ENCODE measurements at places on chromosomes 2 and 18.

- DNase-seq: peak; percentile 83
These were observed 10.5 kb downstream of the VIT start for GRCh38 chr2:36707050-36707449.

DNA sequence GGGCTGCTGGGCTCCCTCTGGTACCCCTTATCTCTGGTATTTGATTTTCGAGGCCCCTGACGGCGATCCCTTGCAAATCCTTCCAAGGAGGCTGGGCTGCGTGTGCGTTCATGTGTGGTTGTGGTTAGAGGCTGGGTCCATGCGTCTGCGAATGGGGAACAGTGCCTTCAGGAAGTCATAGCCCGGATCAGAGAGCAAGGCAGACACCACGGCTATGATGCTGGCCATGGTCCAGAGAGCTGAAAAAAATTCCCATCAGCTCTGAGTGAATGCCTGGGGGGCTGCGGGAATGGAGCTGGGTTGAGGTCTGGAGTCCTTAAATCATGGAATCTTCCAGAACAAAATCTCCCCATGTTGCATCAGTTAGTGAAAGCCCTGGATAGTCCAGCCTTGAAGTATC, 145.5 kb downstream of the ACKR3 start:
- DNase-seq: peak; percentile 22

- peak; percentile 41 for DNase-seq
These were observed 16.7 kb upstream of the STAT1 start for GRCh38 chr2:191030521-191031154.

GRCh38 chr2:128879161-128879560, 560.5 kb upstream of the HS6ST1 start:
- DNase-seq: no peak

DNA sequence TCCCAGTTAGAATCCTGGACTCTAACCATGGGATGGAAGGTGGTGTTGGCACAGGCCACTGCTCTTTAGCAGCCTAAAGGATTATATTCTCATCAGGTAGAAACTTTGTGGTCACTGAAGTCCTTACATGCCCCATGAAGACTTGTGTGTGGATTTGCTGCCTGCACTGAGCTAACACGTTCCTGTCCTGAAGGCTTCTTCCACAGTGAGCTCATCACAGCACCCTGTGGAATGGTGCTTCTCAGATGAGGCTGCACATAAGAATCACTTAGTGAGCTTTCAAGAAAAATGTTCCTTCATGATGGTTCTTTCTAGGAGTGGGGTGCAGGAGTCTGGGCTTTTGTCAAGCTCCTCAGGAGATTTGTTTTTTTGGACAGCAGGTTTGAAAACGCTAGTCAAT, 26.8 kb downstream of the STAMBP start:
- no peak for DNase-seq

DNA sequence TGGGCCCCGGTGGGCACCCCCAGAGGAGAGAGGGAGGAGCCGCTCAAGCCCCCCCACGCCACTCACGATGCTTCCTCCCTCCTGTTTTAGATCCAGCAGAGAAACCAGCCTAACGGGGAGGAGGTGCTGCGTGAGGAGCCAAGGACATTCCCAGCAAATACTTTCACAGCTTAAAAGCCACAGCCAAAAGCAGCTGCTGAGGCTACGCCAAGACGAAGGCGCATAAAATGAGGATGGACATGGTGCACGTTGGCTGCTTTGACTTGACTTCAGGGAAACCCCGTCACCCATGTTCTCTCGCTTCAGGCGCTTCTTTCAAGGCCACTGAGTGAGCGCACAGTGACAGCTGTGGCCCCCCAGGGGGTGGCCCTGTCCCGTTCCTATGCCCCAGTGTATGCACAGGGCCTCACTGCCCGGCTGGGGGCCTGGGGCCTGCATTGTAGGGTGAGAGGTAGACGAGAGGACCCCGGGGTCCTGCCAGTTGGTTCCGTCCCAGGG, 72.1 kb upstream of the PXDN start:
- DNase-seq: peak; percentile 84

DNA sequence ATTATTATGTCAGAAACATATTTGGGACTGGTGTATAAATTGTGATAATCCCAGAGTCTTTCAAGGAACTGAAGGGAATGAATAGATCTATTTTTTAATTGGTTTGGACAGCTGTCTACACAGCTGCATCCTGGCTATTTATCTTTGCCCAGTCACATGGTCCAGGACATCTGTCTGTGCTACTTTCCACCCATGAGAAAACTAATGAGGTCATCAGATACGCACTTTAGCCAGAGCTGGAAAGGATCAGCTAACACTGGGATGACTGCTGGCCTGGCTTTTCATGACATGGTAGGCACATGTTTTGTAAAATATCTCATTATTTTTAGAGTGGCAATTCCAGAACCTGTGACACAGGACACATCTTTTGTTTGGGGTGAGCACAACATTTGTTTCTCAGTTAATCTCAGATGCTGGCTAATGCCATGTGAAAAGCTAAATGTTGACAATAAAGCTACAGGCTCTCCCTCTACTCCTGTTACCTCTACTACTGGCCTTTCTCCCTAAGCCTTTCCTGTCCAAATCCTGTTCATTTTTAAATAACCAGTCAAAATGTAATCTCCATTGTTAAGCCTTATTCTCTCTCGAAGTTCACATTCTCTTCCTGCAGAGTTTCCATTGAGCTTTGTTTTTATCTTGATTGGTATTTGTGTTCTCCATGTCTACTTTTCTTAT, 500.7 kb downstream of the RIT2 start:
- no peak for DNase-seq

DNA sequence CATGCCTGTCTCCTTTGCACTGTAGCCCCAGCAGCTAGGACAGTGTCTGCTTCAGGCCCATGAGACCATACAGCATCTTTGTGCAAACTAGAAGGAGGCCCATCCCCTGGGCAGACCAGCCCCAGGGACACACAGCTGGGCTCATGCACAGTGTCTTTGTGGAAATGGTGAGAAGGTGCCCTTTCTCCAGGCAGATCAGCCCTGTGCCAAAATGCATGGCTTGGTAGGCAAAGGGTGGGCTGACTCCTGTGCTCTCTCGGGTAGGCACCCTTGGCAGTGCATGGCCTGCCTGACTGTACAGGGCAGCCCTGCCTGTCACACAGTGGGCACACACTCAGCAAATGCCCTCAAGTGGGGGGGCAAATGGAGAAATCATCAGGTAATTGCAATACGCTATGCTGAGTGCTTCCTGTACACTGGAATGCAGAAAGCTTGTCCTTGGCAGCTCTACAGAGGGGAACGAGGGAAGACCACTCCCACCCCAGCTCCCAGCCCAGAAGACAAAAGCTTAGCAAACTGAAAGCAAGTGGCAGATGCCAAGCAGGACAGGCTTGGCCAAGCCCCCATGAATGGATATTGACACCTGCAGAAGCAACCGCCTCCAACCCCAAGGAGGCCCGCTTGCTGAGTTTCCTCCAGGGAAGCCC, 21.6 kb downstream of the TNS1 start:
- DNase-seq: no peak

GRCh38 chr18:54127759-54128378, 96.6 kb downstream of the MBD2 start:
- DNase-seq: peak; percentile 70

DNA sequence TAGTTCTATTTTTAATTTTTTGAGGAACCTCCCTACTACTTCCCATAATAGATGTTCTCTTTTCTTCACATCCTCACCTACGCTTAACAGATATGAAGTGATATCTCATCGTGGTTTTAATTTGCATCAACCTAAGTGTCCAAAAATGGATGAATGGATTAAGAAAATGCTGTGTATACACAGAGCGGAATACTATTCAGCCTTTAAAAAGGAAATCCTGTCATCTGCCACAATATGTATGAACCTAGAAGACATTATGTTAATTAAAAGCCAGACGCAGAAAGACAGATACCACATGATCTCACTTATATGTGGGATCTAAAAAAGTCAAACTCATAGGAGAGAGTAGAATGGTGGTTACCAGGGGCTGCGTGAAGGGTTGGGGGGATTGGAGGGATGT, 113.0 kb downstream of the PTRHD1 start:
- no peak for DNase-seq

- DNase-seq: no peak
These were observed 98.8 kb downstream of the TRABD2A start for GRCh38 chr2:84781942-84782716.

DNA sequence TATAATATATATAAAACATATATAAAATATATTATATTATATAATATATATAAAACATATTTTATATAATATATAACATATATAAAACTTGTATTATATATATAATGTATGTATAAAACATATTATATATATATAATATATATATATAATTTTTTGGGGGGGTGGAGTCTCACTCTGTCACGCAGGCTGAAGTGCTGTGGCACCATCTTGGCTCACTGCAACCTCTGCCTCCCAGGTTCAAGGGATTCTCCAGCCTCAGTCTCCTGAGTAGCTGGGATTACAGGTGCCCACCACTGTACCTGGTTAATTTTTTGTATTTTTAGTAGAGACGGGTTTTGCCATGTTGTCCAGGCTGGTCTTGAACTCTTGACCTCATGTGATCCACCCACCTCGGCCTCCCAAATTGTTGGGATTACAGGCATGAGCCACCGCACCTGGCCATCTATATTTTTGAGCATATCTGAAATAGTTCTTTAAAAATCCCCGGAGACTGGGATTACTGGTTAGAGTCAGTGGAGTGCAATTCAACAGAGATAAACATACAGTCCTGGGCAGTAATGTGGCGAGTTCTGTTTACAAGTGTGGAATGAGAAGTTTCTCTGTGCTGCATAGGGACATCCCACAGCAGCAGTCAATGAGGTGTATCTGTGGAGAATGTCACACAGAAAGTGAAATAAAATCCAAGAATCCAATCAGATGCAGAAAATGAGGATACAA, 208.4 kb downstream of the MYCN start:
- no peak for DNase-seq

DNA sequence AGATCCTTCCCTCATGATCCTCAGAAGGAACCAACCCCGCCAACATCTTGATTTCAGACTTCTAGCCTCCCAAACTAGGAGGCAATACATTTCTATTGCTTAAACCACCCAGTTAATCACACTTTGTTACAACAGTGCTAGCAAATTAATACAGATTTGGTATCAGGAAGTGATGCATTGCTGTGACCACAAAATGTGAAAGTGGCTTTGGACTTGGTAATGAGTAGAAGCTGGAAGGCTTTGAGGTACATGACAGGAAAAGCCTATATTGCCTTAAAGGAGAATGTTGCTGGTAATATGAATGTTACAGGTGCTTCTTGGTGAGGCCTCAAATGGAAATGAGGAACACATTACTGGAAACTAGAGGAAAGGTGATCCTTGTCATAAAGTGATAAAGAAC, 260.3 kb downstream of the SATB2 start:
- no peak for DNase-seq

DNA sequence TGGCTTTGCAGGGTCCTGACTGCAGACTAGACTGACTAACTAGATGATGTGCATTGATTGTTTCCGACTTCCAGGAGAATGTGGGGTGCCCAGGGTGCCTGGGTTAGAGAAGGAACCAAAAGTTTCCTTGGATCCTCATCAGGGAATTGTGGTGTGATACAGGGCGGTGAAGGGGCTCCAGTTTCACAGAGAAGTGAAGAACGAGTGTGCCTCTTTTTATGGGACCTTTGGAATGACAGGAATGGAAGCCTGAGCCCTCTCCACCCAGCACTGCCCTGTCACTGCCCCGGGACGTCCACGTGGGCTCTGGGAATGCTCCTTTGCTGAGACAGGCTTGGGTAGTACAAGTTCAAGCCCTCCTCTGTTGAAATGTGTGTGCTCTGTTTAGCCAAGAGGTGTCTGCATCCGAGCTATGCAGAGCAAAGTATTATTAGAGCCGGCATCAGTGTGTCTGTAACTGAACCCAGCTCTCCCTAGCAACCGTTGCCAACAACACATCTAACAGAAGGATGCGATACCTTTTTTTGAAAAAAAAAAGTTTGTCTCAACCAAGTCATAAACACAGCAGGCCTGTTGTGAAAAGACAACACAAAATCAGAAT, 183.6 kb downstream of the SMAD7 start:
- peak; percentile 64 for DNase-seq

DNA sequence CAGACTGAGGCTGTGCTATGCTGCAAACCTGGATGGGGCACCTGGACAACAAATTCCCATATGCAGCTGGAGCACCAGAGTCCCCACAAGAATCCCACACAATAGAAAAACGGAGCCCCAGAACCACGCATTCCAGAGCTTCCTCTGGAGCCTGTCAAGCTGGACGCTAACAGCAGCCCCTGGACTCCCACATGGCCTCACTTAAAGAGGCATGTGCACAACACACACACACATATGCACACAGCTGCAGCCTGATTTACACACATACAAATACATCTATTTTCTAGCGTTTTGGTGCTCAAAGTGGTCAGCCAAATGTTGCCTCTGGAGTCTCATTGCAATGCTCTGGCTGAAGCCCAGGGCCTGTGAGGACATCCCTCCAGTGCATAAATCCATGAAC, 632.7 kb upstream of the ID2 start:
- no peak for DNase-seq

DNA sequence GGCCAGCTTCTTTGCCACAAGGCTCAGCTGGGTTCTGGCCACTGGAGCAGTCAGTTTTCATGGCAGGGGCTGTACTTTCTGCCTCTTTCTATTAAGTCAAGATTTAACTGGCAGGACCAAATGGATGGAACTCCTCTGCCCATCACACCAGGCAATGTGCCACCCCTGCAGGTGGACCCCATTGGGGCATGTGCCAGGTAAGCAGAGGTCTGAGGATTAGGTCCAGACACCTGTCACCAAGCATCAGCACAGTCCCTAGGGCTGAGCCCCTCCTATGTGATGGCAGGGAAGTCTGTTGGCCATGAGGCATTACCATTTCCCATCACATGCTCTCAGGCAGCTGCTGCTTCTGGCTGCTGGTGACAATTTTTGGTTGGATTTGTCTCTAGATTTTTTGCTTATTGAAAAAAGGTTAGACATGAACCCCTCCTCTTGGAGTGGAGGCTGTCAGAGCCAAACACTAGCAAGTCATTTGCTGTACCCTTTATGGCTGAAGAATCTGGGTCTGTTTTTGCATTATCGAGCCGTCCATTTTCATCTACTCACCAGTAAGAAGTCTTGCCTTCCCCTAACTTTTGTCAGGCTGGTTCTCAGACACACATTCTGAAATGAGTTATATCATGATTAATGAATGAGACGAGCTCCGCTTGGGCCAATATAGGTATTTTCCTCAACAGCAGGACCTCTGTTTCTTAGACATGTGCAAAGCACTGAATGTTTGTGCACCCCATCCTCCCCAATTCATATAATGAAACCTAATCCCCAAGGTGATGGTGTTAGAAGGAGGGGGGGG, 328.0 kb downstream of the TSN start:
- DNase-seq: no peak

- DNase-seq: no peak
These were observed 163.2 kb upstream of the SLC1A4 start for GRCh38 chr2:64825831-64826491.

Measured in AG20443 (cell line).